T-helper 17 cell (primary cell): ENCODE measurements at places on chromosomes 16 and 17. TPM values are rescaled to one million over a fixed set of nuclear protein-coding genes. Genes with fewer than 3 reads are reported as not detected.

- H3K27ac ChIP-seq, result no peak overlapping the region
- no peaks in the 10 kb centered on the region for H3K27me3 ChIP-seq
- peaks cover 3% of the 10 kb centered on the region for H3K36me3 ChIP-seq
- H3K4me3 ChIP-seq, result no peak overlapping the region
- no peak for DNase-seq
- peaks cover 27% of the 10 kb centered on the region for H3K4me1 ChIP-seq
Observed at GRCh38 chr16:27225536-27226360, 22.4 kb downstream of the KDM8 start.

- DNase-seq, result no peak
- peak overlapping the region; percentile 89 for H3K4me3 ChIP-seq
- no peaks in the 10 kb centered on the region for H3K27me3 ChIP-seq
- peaks cover 51% of the 10 kb centered on the region for H3K4me1 ChIP-seq
- no peaks in the 10 kb centered on the region for H3K36me3 ChIP-seq
Observed at GRCh38 chr17:82301916-82302567, 15.4 kb downstream of the CD7 start.

- H3K36me3 ChIP-seq, result no peaks in the 10 kb centered on the region
- H3K27ac ChIP-seq, result no peak overlapping the region
- H3K4me3 ChIP-seq, result no peak overlapping the region
- no peak for DNase-seq
- no peaks in the 10 kb centered on the region for H3K4me1 ChIP-seq
Observed at GRCh38 chr16:63061319-63061718, 1025.1 kb upstream of the CDH8 start.

Gene CDH1
- total RNA-seq, result 0.44 TPM

Gene CSH1
- 9.9 TPM for total RNA-seq

DNA sequence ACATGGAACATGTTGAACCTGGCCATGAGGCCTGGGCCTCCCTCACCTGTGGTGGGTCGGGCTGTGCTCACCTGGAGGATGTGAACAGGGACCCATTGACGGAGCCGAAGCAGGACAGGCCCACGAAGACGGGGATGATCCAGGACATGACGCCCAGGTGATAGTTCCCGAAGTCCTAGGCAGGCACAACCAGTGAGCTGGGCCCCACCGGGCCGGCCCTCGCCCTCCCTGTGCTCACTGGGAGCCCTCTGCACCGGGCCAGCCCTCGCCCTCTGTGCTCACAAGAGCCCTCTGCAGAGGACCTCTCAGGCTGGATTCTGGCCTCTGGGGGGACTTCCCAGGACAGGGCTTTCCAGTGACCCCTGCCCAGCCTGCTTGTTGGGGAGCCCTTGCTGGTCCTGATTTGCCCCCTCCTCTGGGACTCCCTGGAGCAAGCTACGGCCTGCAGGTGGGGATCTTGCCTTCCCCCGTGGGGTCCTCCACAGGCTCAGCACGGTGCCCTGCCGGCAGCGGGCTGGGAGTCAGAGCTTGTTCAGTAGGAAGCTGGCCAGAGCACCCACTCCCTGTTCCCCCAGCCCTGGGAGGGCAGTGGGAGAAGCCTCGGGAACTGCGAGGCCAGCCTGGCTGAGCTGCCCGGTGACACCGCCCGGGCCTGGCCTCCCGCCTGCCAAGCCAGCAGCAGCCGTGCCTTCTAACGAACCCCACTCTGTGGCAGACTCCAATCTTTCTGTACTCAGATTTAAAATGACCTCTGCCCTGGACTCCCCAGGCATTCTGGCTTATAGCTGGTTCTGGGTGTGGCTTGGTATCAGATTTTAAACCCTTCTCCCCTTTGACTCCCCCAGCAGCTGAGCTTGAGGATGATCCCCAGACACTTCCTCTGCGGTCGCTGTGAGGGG lies 30.4 kb downstream of the SLC7A5 start:
- no peak overlapping the region for H3K27ac ChIP-seq
- H3K27me3 ChIP-seq, result no peaks in the 10 kb centered on the region
- DNase-seq, result no peak
- peaks cover 4% of the 10 kb centered on the region for H3K36me3 ChIP-seq
- H3K4me3 ChIP-seq, result no peak overlapping the region

GRCh38 chr17:56064506-56064905 lies 88.8 kb upstream of the ANKFN1 start:
- no peak overlapping the region for H3K27ac ChIP-seq
- no peak overlapping the region for H3K4me3 ChIP-seq
- no peak for DNase-seq
- no peaks in the 10 kb centered on the region for H3K4me1 ChIP-seq

DNA sequence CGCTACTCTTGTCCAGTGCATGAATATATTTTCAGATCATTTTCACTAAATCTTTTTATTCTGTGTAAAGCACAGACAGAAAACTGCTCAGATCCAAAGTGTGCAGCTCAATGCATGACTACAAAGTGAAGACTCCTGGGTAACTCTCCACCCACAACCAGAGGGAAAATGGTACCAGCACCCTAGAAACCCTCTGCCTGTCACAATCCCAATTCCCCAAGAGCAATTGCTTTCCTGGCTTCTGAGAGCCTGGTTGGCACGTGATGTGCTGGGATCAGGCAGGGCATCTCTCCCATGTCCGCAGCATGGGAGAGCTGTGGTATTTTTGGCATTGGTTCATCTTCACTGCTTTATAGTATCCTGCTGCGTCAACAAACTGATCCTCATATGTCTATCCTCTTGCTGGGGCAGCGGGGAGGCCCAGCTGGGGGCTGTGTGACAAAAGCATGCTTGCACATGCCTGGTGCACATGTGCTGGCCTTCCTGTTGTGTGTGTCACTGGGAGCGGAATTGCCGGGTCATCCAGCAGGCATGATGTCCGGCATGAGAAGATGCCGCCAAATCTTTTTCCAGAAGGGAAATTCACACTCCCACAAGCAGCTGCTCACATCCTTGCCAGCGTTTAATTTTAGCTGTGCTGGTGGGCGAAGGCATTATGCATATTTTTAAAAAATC lies 278.9 kb upstream of the FOXF1 start:
- peaks cover 30% of the 10 kb centered on the region for H3K27me3 ChIP-seq
- H3K36me3 ChIP-seq, result no peaks in the 10 kb centered on the region
- no peak for DNase-seq
- H3K4me3 ChIP-seq, result no peak overlapping the region
- H3K4me1 ChIP-seq, result no peaks in the 10 kb centered on the region

DNA sequence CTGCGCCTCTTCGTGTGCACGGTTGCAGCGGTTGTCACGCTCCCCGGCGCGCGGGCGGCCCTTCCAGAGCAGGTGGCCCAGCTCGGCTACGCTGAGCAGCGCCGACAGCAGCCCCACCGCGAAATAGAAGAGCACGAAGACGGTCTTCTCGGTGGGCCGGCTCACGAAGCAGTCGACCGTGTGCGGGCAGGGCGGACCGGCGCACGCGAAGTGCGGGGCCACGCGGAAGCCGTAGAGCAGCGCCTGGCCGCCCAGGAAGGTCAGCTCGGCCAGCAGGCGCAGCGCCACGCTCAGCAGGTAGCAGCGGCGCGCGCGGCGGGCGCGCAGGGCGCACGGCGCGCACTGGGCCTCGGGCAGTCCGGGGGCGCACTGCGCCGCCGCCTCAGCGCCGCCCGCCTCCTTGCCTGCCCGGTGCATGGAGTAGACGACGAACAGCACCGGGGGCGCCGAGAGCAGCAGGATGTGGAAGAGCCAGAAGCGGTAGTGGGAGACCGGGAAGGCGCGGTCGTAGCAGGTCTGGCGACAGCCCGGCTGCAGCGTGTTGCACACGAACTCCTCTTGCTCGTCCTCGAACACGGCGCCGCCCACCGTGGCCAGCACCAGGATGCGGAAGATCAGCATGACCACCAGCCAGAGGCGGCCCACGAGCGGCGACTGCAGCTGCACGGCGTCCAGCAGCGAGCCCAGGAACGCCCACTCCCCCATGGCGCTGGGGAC lies 1.3 kb downstream of the GJD3 start:
- peaks cover 16% of the 10 kb centered on the region for H3K27me3 ChIP-seq
- DNase-seq, result no peak
- H3K36me3 ChIP-seq, result peaks cover 3% of the 10 kb centered on the region

DNA sequence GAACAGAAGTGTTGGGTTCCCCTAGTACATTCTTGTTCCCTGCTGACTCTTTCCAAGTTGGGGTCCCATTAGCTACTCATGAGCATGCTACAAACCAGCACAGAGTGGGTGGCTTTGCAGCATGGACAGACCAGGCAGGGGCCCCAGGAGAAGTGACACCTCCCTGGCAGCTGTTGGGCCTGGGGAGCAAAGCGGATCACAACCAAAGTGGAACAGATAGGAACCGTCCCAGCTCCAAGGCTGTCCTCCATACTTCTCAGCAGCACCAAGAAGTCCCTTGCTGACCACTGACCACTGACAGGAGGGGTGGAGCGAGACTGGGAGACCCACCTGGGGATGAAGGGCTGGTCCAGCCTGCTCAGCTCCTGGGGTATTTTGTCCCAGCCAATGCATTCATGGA lies 12.4 kb upstream of the GFAP start:
- no peaks in the 10 kb centered on the region for H3K4me1 ChIP-seq
- H3K36me3 ChIP-seq, result peaks cover 2% of the 10 kb centered on the region
- no peak overlapping the region for H3K27ac ChIP-seq
- DNase-seq, result no peak
- H3K27me3 ChIP-seq, result peaks cover 4% of the 10 kb centered on the region

Gene HOXB8
- not detected for total RNA-seq

- peak overlapping the region; percentile 3 for H3K27ac ChIP-seq
- peaks cover 38% of the 10 kb centered on the region for H3K4me1 ChIP-seq
- H3K27me3 ChIP-seq, result no peaks in the 10 kb centered on the region
- no peak for DNase-seq
Observed at GRCh38 chr17:35236821-35237220, 6.1 kb upstream of the SLFN5 start.

Gene UNC13D
- total RNA-seq, result 164 TPM

Gene CDH13
- not detected for total RNA-seq

DNA sequence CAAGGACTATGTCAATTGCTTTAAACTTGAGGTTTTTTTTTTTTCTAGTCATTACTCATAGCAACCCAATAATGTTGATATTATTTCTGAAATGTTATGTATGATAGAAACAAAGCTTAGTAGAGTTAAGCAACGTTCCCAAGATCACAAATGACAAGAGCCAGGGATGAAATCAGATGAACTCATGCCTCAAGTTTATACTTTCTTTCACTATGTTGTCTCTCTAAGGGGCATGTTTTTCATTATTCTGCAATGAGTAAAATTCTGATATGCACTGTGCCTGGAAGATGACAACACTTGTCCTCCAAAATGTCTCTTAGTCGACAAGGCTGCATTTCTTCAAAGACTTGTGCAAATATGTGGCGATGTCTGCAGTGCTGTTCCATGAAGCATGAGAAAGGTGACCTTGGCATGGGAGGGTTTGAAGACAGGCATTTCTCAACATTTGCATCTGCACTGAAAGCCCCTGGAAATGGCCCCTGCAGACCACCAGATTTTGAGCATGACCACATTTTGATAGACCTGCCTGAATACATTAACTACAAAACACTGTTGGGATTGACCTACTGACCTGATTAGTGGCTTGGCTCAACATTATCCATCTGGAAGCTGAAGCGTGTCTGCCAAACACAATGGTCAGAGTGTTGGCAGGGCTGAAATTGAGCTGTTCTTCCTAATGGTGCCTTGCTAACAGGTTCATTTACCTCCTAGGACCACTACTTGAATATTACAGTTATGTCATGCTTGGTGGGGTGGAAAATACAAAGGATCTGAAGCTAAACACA lies 1027.5 kb downstream of the CDH11 start:
- no peak for DNase-seq
- no peak overlapping the region for H3K4me3 ChIP-seq
- no peaks in the 10 kb centered on the region for H3K36me3 ChIP-seq
- no peak overlapping the region for H3K27ac ChIP-seq
- H3K4me1 ChIP-seq, result no peaks in the 10 kb centered on the region
- H3K27me3 ChIP-seq, result no peaks in the 10 kb centered on the region

DNA sequence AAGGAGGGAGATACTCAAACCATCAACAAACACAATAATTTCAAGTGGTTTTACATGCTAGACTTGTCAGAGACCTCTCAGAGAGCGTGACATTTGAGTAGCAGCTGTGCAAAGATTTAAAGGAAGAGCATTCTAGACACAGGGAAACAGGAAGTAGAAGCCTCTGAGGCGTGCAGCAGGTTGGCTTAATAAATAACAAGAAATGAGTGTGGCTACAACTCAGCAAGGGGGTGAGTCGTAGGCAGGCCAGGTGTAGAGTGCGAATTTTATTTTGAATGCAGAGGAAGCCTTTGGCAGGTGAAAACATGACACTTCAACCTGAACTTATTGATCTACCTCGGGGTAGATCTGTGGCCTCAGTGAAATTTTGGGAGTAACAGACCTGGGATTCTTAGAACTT lies 73.2 kb upstream of the MRTFB start:
- DNase-seq, result no peak
- H3K27ac ChIP-seq, result no peak overlapping the region
- no peak overlapping the region for H3K4me3 ChIP-seq
- peaks cover 10% of the 10 kb centered on the region for H3K4me1 ChIP-seq
- H3K36me3 ChIP-seq, result no peaks in the 10 kb centered on the region
- peaks cover 24% of the 10 kb centered on the region for H3K27me3 ChIP-seq

Gene CACNA1H
- total RNA-seq, result 8.6 TPM

GRCh38 chr16:19690196-19690595 lies 27.8 kb downstream of the KNOP1 start:
- H3K4me3 ChIP-seq, result no peak overlapping the region
- peaks cover 26% of the 10 kb centered on the region for H3K4me1 ChIP-seq
- DNase-seq, result no peak
- peaks cover 6% of the 10 kb centered on the region for H3K36me3 ChIP-seq

DNA sequence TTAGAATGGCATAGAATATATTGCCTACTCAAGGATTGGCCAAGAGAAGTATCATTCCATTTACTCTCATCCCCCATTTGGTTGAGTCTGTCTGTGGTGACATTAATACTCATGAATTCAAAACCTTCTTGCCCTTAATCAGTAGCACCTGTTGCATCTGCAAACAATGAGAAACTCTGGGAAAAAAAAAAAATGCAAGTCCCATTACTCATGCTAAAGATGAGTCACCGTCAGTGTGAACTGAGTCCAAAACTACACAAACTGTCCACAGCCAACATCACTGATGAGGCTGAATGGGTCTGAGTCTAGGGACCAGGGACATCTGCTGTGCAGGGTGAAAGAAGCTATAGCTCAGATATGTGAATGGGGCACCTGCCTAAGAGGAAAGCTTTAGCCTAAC lies 96.9 kb upstream of the ADAMTS18 start:
- H3K36me3 ChIP-seq, result no peaks in the 10 kb centered on the region
- no peak for DNase-seq
- no peak overlapping the region for H3K27ac ChIP-seq
- peaks cover 19% of the 10 kb centered on the region for H3K27me3 ChIP-seq
- H3K4me3 ChIP-seq, result no peak overlapping the region

Gene PRR11
- total RNA-seq, result 0.60 TPM

GRCh38 chr17:75051941-75052340 lies 4.9 kb downstream of the KCTD2 start:
- H3K36me3 ChIP-seq, result peaks cover 4% of the 10 kb centered on the region
- no peaks in the 10 kb centered on the region for H3K27me3 ChIP-seq
- no peak overlapping the region for H3K4me3 ChIP-seq
- H3K27ac ChIP-seq, result peak overlapping the region; percentile 29
- no peak for DNase-seq
- H3K4me1 ChIP-seq, result peaks cover 21% of the 10 kb centered on the region
